Left ventricle myocardium superior (tissue), 1 donor: ENCODE measurements at places on chromosomes 4 and X.

DNA sequence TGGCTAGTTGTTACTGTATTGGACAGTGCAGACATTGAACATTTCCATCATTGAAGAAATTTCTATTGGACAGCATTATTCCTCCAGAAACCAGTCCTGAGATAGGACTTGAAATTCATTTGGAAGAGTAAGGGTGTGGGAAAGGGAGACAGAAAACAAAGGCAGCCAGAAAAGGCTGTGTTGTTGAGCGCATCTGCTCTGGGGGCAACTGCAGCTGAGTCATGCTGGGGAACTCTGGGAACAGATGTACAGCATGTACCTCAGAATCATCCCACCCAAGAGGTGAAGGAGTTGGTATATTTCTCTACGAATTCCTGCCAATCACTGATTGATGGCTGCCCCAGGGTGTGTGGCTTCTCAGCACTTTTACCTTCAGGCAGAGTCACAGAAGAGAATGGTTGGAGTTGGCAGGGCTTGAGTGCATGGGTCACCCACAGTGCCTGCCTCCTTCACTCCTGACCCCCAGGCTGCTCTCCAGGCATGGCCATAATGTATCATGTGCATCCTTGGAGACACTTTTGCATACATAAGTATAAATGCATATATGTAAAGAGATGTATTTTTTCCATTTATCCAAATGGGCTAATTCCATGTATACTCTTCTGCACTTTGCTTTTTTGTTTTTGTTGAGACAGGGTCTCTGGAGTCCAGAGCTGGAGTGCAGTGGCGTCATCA lies 39.4 kb downstream of the GEMIN8 start:
- no peak for DNase-seq

DNA sequence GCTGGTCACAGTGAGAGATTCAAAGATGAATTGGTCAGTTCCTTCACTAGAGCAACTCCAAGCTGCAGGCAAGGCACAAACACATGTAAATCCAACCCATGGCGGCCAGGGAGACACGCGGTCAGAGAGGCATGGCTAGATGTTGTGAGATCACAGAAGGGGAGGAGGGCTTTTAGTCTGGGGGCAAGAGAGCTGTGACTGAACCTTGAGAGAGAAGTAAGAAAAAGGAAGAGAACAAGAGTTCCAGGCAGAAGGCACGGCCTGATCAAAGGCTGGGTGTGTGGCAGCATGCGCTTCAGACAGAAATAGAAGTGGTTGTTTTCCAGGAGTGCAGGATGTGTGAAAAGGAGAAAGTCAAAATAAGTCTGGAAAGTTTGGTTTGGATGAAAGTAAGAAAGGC lies 15.9 kb downstream of the CCDC149 start:
- no peak for DNase-seq

GRCh38 chr4:109760682-109761081 lies 30.8 kb upstream of the PLA2G12A start:
- DNase-seq: no peak

DNA sequence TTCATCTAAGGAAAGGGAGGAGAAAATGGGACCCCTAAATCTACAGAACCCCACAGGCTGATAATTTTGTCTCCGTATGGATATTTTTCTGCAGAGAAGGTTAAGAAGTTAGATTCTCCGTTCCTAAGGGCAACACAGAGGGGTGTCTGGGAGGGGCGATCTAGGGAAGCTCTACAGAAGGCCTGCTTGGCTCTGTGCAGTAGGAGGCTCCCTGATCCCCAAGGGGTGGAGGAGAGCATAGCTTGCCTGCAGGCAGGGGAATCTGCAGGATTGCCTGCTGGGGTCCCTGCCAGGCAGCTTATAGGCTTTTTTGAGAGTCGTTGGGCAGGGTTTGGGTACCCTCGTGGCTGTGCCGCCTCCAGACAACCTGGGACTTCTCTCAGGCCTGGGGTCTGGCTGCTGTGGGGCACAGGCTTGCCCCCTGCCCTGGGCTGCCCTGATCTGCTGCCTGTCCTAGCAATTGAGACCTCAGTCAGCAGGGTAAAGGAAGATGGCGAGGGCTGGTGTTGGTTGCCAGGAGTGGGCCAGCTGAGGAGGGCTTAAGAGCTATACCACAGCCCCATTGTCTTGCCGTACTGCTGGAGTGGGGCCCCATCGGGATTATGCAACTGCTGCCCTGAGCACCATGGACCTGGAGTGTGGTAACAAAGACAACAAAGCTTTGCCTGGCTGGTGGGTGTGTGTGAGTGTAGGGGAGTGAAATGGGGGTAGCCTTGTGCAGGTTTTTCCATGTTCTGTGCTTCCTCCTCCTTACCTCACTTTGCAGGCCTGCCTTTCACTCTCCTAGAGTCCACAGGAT lies 74.1 kb downstream of the EFNB1 start:
- DNase-seq: no peak

DNA sequence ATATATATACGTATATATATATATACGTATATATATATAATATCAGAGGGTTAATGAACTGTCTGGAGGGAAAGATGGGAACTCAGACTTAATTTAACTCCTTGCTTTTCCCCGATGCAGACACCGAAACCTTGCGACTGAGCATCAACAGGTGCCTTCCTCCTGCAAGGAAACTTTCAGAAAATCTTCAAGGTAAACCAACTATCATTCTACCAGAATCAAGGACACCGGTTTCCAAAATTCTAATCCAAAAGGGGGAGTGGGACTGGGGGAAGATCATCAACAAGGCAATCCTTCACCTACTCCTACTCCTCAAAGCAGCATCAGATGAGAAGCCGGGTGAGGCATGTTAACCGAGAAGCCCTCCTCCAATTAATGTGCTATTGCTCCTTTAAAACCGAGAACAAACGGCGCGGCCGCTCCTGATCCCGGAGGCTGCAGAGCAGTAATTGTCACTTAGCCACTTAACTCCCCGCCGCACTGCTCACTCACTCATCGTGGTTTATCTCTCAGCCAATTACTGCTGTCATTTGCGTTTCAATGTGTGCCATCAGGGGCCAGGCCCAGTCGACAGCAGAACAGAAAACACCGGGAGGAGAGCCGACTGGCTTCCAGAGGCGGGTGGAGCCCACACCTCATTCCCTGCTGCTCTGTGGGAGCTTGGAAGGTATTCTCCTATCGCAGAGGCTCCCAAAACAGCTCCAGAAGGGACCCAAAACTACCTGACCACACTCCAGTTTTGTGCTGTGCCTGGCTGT lies 61.7 kb downstream of the MAML3 start:
- peak; percentile 66 for DNase-seq

DNA sequence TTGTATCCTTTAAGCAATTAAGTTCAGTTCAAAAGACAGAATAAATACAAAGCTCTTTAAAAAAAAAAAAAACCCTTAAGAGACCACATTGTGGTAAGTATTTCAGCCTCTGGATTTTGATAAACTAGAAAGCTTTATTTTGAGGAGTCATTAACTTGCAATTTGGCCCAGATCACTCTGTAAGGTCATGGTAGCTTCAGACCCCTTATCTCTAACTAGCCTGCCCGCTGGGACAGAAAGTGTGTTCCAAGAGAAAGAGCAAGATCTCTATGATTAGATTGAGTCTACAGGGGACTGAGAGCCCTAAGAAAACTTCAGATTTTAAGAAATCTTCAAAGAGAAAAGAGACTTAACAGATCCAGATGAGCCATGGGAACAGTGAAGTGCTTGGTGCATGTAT lies 45.6 kb downstream of the GALNT7 start:
- no peak for DNase-seq

GRCh38 chr4:1887052-1887451 lies 15.9 kb downstream of the NSD2 start:
- DNase-seq: no peak

- no peak for DNase-seq
These were observed 119.0 kb upstream of the WDR17 start for GRCh38 chr4:175946472-175947116.

- DNase-seq: no peak
These were observed 76.3 kb downstream of the RBPJ start for GRCh38 chr4:26397086-26397485.

GRCh38 chr4:17597517-17597916 lies 16.9 kb upstream of the MED28 start:
- DNase-seq: no peak

DNA sequence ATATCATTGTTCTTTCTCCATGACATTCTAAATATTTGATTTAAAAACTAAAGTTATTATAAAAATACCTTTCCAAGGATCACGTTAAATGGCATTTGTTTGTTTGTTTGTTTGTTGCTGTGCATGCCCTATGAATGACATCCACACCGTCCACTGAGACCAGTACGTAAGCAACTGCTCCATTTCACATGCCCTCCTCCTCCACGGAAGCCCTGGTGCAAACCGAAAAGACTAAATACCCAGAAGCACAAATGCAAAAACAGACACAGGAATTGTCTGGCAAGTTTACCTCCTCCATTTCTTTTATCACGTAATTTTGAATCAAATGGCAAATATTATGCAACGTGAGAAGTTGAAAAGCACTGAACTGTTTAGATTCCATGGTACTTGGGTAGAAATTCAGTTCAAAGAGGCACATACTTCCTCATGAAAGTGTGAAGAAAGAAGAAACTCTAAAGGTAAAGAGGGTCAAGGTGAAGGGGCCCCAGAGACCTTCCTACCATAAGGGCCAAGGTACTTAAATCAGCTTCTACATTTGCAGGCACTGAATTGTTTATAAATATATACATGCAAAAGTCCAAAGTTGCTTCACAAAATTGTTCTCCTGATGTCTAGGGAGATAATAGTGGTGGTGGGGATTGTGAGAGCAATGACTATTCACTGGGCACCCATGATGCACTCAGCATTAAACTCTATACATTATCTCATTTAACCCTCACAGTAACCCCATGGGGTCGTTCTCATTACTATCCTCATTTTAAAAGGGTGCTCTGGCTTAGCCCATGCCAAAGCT lies 23.4 kb downstream of the IRF2 start:
- no peak for DNase-seq

GRCh38 chr4:140186651-140187315 lies 32.8 kb upstream of the MAML3 start:
- no peak for DNase-seq

- DNase-seq: no peak
These were observed 431.2 kb upstream of the FAM47C start for GRCh38 chrX:36577006-36577405.

- DNase-seq: no peak
These were observed 7.2 kb upstream of the FAM9C start for GRCh38 chrX:13051529-13052172.
